Liver (tissue), 10 donors: ENCODE measurements at places on chromosomes 13 and 19. TPM values are rescaled to one million over a fixed set of nuclear protein-coding genes. Genes with fewer than 3 reads are reported as not detected.

Gene KANK3
- total RNA-seq, result 4.5 TPM

Gene HPN
- total RNA-seq, result 130 TPM

Gene SLC7A9
- 16.3 TPM for total RNA-seq

Gene SYNGR4
- total RNA-seq, result not detected

DNA sequence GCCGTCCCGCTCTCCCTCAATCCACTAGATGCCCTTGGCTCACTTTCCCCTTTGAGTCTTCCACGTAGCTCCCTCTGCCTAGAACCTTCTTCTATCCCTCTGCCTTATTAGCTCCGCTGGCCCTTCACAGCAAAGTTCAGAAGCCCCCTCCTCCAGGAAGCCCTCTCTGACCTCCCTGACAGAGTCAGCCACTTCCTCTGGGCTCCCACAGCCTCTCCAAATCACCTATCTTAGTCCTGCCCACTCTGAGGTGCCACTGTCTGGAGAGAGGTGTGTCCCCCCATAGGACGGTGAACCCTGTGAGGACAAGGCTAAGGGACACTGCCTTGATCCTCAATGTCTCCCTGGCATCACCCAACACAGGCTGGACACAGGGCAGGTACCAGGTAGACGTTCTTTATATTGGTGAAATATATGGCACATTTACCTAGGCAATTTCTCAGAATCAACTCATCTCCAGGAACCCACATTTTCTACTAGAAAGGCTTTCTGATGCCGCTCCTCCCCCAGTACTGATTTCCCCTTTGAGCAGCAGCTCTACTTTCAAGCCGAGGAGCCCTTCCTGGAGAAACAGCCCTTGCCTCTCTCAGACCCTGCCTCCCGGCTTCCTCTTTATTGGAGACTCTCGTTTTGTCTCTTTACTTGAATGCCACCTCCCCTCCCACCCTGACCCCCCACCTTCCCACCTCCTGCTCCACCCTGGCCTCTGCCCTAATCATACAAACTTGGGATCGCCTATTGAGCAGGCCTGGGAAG lies 3.4 kb upstream of the TGFB1 start:
- no peak for DNase-seq
- no peaks in the 10 kb centered on the region for H3K36me3 ChIP-seq
- no peak overlapping the region for H3K4me3 ChIP-seq
- peaks cover 8% of the 10 kb centered on the region for H3K4me1 ChIP-seq

Gene FFAR1
- not detected for total RNA-seq

DNA sequence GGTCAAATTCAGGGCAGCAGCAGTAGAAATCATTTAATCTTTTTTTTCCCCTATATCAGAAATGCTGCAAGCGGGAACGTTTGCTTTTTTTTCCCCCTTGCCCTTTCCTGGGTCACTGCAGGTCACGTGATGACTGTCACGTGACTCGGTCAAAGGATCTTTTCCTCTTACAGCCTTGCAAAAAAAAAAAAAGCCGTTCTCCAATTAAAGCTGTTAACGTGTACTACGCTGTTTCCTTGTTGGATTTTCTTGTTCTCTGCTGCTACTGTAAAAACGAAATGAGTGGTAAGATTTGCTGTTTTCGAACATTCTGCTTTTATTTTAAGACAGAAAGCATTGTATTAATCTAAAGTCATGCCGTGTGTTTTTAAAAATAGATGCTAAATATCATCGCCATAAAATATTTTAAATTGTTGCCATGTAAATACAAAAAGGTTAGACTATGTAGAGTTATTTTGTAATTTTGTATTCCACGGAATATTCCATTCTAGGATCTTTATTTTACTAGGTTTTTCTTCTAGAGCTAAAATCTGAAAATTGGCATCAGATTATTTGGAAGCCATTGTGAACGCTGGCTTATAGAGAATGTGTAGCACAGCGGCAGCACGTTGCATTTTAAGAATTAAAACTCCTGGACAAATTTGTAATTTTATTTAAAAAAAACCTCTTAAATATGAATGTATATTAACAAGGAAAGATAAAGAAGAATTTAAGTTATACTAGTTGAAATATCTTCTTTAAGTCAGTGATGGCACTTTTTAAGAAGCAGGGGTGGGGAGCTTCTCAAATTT lies 109.8 kb upstream of the MLNR start:
- H3K27ac ChIP-seq, result peak overlapping the region; percentile 76
- peak; percentile 77 for DNase-seq

DNA sequence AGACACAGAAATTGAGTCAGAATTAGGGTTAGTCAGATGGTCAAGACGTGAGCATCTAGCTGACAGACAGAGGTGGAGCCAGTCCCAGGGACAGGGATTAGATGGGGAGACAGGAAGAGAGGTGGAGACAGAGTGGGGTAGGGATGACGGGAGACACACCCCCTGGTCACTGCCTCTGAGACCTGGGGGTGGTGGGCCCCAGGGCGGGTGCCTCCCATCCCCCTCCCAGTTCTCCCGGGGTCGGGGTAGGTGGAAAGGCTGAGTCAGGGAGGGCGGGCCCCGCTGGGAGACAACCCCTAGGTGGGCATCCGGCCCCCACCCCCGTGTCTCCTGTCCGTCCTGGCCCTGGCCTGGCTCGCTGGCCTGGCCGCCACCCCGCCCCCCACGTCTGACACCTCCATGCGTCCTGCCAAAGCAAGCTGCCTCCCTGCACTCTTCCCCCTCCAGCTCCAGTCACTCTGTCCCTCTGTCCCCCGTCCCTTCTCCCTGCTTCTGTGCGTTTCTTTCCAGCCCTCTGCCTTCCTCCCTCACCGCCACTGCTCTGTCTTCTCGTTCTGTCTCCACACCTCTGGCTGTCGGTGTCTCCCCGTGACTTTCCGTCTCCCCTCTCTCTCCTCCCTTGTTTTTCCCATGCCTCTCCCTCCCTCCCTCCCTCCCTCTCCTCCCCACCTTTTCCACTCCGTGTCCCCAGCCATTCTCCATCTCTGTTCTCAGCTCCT lies 15.1 kb downstream of the CCDC97 start:
- H3K27ac ChIP-seq, result peak overlapping the region; percentile 49
- peaks cover 36% of the 10 kb centered on the region for H3K4me1 ChIP-seq
- H3K4me3 ChIP-seq, result no peak overlapping the region
- DNase-seq, result peak; percentile 62
- H3K27me3 ChIP-seq, result no peaks in the 10 kb centered on the region

Gene OR10H1
- not detected for total RNA-seq

GRCh38 chr19:34484328-34484727 lies 2.8 kb downstream of the WTIP start:
- H3K4me3 ChIP-seq, result no peak overlapping the region
- no peaks in the 10 kb centered on the region for H3K27me3 ChIP-seq
- no peak for DNase-seq
- H3K36me3 ChIP-seq, result no peaks in the 10 kb centered on the region
- peaks cover 9% of the 10 kb centered on the region for H3K4me1 ChIP-seq

Gene CFAP97D2
- total RNA-seq, result not detected

DNA sequence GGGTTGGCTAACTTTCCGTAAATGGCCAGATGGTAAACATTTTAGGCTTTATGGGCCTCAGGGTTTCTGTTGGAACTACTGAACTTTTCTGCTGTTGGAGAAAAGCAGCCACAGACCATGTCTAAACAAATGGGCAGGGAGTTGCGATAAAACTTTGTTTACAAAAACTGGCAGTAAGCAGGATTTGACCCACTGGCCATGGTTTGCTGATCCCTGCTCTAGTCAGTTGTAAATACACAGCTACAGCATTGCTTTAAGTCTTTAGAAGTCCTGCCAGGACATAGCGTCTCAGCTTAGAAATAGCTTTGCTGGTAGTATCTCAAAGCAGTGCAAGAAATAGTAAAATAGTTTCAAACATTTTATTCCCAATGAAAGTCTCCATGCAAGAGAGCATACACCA lies 88.4 kb downstream of the NALCN start:
- H3K4me1 ChIP-seq, result no peaks in the 10 kb centered on the region
- H3K27me3 ChIP-seq, result no peaks in the 10 kb centered on the region
- DNase-seq, result no peak
- no peak overlapping the region for H3K27ac ChIP-seq
- no peak overlapping the region for H3K4me3 ChIP-seq
- no peaks in the 10 kb centered on the region for H3K36me3 ChIP-seq

- no peak for DNase-seq
- H3K4me1 ChIP-seq, result peaks cover 8% of the 10 kb centered on the region
- H3K27me3 ChIP-seq, result no peaks in the 10 kb centered on the region
- no peak overlapping the region for H3K27ac ChIP-seq
- no peak overlapping the region for H3K4me3 ChIP-seq
Observed at GRCh38 chr19:37983916-37984315, 76.9 kb downstream of the SIPA1L3 start.

DNA sequence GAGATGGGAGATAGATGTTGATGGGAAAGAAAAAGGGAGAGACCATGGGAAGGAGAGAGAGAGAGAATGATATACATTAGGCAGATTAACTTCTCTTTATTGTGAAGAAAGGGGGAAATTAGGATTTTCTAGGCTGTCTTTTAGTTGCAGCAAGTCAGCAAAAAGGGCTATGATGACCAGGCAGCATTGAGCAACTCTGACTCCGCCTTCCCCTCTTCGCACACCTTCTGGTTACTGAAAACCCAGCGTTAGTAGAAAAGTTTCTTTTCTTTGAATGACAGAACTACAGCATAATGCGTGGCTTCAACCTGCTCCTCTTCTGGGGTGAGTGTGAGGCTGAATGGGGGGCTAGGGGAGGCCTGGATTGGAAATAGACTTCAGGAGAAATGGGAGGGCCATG lies at the start of gene ADGRE1:
Gene ADGRE1 (plus strand): TSS at position 264 of the 400 bp plus-strand sequence. CDS start 30 bp downstream, at position 294.
- no peaks in the 10 kb centered on the region for H3K4me1 ChIP-seq
- H3K36me3 ChIP-seq, result no peaks in the 10 kb centered on the region
- no peak within 1 kb of the TSS for H3K4me3 ChIP-seq
- no peak for DNase-seq
- no peaks in the 10 kb centered on the region for H3K27me3 ChIP-seq

Gene DKKL1
- 0.14 TPM for total RNA-seq
